LHCN-M2 (cell line): ENCODE measurements at places on chromosomes 11 and 22. TPM values are rescaled to one million over a fixed set of nuclear protein-coding genes. Genes with fewer than 3 reads are reported as not detected.

Gene CARD10
- total RNA-seq: 22.4 and 23.0 TPM in 2 replicates

Gene C1QTNF4
- total RNA-seq: 0.19 TPM in 1 of 2 replicates, not detected in the other

- peak; percentile 60 for DNase-seq
Measured at GRCh38 chr11:57647960-57648800, 1.5 kb downstream of the YPEL4 start.

- no peak for DNase-seq
Measured at GRCh38 chr11:121721448-121721847, 268.7 kb upstream of the SORL1-AS1 start.

DNA sequence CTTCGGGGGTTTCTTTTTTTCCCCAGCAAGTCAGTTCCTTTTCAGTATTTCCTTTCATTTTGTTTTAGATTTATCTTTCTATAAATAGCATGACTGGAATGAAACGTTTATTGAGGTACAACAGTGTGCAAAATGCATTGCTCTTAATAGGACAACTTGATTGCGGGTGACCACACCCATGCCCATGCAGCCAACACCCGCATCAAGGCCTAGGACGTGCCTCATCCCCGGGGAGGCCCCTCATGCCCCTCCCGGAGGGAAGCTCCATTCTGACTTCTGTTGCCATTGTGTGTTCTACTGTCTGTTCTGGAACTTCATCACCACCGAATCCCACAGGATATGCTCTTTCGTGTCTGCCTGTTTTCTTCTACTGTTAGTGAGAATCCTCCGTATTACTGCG, 82.2 kb downstream of the RPS6KA4 start:
- no peak for DNase-seq

- no peak for DNase-seq
Measured at GRCh38 chr11:22389526-22390282, 51.5 kb downstream of the SLC17A6 start.

GRCh38 chr22:37464181-37464580, 22.0 kb downstream of the MFNG start:
- DNase-seq: peak; percentile 68

DNA sequence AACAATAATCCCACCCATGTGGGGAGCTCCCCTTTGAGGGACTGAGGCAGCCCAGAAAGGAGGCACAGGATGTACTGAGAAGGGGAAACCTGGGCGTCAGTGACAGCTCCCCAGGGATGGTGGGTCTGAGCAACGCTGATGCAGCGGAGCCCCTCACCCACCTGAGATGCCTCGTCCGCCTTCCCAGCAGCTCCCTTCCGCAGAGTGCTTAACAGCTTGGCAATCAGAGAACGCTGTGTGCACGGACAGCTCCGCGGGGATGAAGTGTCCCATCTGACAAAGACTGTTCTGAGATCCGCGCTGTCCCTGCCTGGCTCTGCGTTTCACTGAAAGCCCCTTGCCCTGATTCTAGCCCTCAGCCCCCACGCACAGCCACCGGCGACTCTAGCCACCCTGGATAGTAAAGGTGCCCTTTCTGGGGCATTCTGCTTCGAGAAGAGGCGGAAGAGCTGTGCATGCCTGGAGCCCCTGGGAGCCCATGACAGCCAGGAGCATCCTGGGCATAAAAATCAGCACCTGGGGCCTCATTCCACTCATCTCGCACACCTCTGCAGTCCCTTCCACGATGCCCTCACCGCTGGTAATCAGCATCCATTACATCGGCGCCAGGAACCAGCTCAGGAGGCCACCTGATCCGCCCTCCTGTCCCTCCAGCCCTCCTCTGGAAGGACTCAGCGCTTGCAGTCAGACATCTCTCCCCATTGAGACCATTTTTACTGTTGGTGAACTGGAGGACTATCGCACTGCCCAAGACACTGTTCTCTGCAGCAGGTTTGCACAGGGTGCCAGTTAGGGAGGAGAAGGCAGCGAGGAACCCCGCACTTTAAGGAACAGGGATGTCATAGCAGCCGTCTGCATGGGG, 10.7 kb downstream of the KCNJ5 start:
- no peak for DNase-seq

- no peak for DNase-seq
Measured at GRCh38 chr11:97354576-97354975, 964.8 kb downstream of the JRKL start.

DNA sequence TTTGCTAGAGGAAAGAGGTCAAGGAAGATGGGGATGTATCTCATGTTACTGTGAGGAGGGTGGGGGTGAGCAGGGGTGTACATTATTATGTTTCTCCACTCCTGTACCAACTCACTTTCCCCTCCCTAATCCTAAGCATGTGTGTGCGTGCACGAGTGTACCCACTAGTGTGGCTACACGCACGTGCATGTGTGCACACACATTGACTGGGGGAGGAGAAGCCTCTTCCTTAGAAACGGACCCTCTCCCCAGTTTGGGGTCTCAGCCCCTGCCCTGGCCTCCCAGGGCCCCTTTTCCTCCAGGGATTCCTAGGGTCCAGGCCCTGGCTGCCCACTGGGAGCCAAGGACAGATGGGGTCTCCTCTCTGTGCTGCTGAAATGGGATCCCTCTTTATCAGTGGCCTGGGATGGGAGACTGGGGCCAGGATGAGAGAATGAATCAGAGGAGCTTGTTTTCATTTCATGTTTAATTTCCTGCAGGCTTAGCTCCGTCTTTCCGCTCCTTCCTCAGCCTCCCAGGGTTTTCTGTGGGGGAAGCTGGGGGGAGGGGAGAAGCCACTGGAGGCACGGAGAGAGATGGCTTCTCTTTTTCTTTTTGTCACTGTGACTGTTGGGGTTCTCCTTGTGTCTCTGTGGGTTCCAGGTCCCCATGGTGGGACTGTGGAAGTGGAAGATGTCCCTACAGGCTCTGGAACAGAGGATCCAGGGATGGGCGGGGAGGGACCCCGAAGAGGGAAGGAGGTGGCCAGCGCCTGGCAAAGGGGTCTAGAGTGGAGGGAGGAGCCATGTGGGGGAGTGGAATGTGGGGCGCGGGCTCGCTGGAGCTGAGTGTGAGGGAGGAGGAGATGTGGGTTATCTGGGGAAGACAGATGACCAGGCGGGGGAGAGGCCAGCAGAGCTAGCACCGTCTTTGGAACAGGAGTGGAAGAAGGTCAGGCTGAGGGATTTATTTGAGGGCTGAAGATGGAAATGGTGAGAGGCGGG, 40.3 kb downstream of the ALX4 start:
- DNase-seq: no peak

GRCh38 chr11:132231656-132232347, 861.4 kb downstream of the NTM start:
- no peak for DNase-seq

GRCh38 chr22:39367035-39367434, 17.2 kb downstream of the SYNGR1 start:
- DNase-seq: no peak
